ENCODE measurements at places on chromosomes 5 and 9. TPM values are rescaled to one million over a fixed set of nuclear protein-coding genes. Genes with fewer than 3 reads are reported as not detected.

- no peak for DNase-seq
Observed at GRCh38 chr5:58860680-58861079, 277.8 kb downstream of the RAB3C start.

The CA9 gene
- total RNA-seq, result 0.78 TPM

The APBA1 gene
- 29.0 TPM for total RNA-seq

The PGM5 gene
- 5.6 TPM for total RNA-seq

- no peak for DNase-seq
Observed at GRCh38 chr9:70347046-70347445, 67.4 kb downstream of the KLF9 start.

The GRXCR2 gene
- total RNA-seq, result not detected

The URM1 gene
- 21.8 TPM for total RNA-seq

GRCh38 chr9:111806259-111806658 is 11.5 kb upstream of the SHOC1 start:
- DNase-seq, result no peak

GRCh38 chr9:8732367-8733075 is 932.9 kb upstream of the DMAC1 start:
- no peak for DNase-seq

DNA sequence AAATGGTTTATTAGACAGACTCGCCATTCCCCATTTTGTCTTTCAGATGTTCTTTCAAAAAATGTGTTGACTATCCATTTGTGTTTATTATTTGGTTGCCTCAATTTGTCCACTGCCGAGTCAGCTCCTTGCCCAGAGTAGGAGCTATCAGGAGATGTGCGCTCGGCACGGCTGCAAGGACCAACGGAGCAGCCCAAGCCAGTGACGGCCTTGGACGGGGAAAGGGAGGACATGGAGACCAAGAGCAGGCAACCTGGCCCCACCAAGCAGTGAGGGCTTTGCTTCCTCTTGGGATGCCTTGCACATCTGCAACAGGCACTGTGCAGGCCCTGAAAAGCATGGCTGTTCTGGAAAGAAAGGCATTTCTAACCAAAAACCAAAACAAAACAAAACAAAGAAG is 69.8 kb downstream of the DEPDC1B start:
- DNase-seq, result no peak

GRCh38 chr9:90095682-90096081 is 490.9 kb downstream of the GADD45G start:
- no peak for DNase-seq

All from occipital lobe (tissue), 3 donors.